Body of pancreas (tissue), 4 donors: ENCODE measurements at places on chromosomes 3 and 15.

DNA sequence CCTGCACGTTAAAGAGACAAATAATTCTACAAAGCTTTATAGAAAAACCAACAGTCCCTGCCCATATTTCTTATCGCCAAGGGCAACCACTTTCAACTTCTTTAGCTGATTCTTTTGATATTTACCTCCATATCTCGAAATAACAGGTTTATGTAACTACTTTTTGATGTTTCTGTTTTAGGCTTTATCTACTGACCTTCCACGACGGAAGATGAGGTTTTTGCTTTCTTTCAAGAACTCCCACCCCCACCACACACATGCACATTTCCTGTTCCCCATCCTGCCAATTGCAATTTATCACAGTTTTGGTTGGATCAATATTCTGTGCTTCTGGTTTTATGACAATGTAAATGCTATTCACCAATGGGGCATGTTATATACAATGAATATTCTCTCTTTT, 330.4 kb upstream of the ICE2 start:
- H3K27ac ChIP-seq, result no peak overlapping the region
- no peaks in the 10 kb centered on the region for H3K4me1 ChIP-seq
- no peak overlapping the region for H3K4me3 ChIP-seq
- no peak for DNase-seq
- no peaks in the 10 kb centered on the region for H3K36me3 ChIP-seq

- no peaks in the 10 kb centered on the region for H3K36me3 ChIP-seq
- DNase-seq, result no peak
- no peaks in the 10 kb centered on the region for H3K27me3 ChIP-seq
- H3K4me3 ChIP-seq, result no peak overlapping the region
- no peak overlapping the region for H3K27ac ChIP-seq
- H3K4me1 ChIP-seq, result no peaks in the 10 kb centered on the region
These were observed 515.9 kb downstream of the GBE1 start for GRCh38 chr3:81245501-81245900.

GRCh38 chr3:42780892-42781700, 8.0 kb upstream of the CCDC13 start:
- DNase-seq, result peak; percentile 48

DNA sequence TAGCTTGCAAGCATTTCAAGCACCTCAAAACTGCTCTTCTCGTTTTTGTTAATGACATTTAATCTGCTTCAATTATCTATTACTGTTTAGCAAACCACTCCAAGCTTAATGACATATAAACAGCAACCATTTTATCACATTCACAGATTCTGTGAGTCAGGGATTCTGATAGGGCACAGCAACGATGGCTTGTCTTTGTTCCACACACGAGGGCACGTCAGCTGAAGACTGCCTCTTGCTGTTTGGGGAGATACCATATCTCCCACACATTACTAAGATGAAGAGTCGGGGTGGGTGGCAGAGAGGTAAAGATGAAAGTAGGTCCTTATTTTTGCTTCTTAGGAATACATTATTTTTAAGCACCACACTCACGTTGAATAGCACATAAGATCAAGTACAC, 19.3 kb downstream of the CPOX start:
- no peaks in the 10 kb centered on the region for H3K4me1 ChIP-seq

GRCh38 chr15:101187820-101188636, 63.8 kb downstream of the CHSY1 start:
- H3K36me3 ChIP-seq, result no peaks in the 10 kb centered on the region
- peaks cover 14% of the 10 kb centered on the region for H3K4me1 ChIP-seq
- no peaks in the 10 kb centered on the region for H3K27me3 ChIP-seq
- no peak overlapping the region for H3K4me3 ChIP-seq
- H3K27ac ChIP-seq, result peak overlapping the region; percentile 8
- DNase-seq, result no peak

DNA sequence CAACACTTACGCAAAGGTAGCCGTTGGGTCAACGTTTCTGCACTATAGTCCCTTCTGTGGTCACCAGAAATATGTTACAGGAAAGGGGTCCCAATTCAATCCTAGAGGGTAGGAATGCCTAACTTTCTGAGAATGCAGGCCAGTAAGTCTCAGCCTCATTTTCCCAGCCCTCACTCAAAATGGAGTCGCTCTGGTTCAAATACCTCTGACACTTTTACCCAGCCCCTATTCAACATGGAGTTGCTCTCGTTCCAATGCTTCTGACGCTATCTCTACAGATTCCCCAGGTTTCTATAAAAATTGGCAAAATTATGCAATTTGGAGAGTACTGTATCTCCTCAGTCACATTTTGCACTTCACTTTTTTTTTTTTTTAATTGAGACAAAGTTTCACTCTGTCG, 39.7 kb downstream of the ZNF445 start:
- no peak overlapping the region for H3K27ac ChIP-seq
- H3K4me1 ChIP-seq, result peaks cover 18% of the 10 kb centered on the region
- no peaks in the 10 kb centered on the region for H3K36me3 ChIP-seq
- H3K4me3 ChIP-seq, result no peak overlapping the region

DNA sequence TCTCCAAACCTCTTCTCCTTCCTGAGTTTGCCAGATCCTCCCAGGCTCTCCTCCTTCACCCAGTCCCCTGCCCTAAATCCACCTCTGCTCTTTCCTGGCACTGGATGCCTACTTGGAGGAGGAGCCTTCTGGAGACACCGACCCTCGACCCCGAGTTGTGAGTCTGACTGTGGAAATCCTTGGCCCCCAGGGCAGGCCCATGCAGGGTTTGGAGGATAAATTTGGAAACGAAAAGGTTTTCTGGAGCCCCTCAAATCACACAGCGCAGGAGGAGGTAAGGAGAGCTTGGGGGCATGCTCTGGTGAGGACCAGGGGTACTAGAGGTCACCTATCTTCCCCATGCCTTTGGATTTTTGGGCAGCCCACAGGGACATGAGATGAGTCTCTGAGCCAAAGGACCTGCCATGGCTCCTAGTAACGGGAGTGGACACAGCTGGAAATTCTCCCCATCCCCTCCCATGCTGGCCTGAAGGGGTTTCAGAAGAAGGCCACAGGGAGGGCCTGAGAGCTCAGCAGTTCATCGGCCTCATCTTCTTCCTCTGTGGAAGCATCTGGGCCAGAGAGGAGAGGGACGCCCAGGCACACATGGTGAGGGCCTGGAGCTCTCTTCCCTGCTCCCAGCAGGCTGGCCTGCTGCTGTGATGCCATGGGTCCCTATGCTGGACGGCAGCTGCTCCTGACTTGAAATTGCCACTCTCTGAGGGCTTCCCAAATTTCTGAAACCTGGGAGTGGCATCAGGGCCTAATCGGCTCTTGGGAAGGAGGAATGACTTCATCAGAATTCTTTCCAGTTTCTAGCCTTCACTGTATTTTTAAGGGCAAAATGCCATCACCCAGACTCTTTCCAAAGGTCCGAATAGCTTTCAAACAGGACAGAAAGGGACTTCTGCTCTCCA, 68.6 kb upstream of the ITGA11 start:
- no peak overlapping the region for H3K4me3 ChIP-seq
- H3K27ac ChIP-seq, result no peak overlapping the region
- no peaks in the 10 kb centered on the region for H3K27me3 ChIP-seq
- H3K4me1 ChIP-seq, result no peaks in the 10 kb centered on the region
- H3K36me3 ChIP-seq, result no peaks in the 10 kb centered on the region

- H3K36me3 ChIP-seq, result no peaks in the 10 kb centered on the region
- H3K4me3 ChIP-seq, result no peak overlapping the region
- no peaks in the 10 kb centered on the region for H3K27me3 ChIP-seq
- no peak overlapping the region for H3K27ac ChIP-seq
These were observed 69.1 kb upstream of the SEC13 start for GRCh38 chr3:10389995-10390394.

- H3K27me3 ChIP-seq, result no peaks in the 10 kb centered on the region
- H3K4me3 ChIP-seq, result no peak overlapping the region
- DNase-seq, result peak; percentile 72
- H3K36me3 ChIP-seq, result no peaks in the 10 kb centered on the region
- H3K27ac ChIP-seq, result peak overlapping the region; percentile 62
These were observed 9.0 kb downstream of the C2CD4A start for GRCh38 chr15:62075595-62076277.

- H3K27me3 ChIP-seq, result no peaks in the 10 kb centered on the region
- DNase-seq, result no peak
- no peaks in the 10 kb centered on the region for H3K36me3 ChIP-seq
- no peak overlapping the region for H3K4me3 ChIP-seq
- H3K4me1 ChIP-seq, result no peaks in the 10 kb centered on the region
These were observed 11.2 kb upstream of the ATP13A3 start for GRCh38 chr3:194497799-194498575.

DNA sequence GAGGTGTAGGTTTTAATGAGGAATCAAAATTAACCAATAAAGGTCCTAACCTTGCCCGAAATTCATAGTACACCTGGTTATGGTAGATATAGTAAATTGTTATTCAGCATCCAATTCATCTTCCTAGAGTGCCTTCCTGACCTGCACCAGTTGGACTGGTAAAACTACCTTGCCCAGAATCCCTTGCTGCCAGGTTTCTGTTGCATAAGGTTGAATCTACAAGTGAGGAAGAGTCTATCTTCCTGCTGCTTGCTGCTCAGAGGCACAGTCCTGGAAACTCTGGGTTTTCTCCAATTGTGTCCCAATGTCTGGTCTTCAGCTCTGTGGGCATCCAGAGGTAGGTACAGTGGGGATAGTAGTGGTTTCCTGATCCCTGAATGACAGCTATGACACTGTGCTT, 17.3 kb downstream of the CCDC54 start:
- no peak overlapping the region for H3K4me3 ChIP-seq
- no peak for DNase-seq

- H3K27me3 ChIP-seq, result no peaks in the 10 kb centered on the region
- DNase-seq, result no peak
- no peaks in the 10 kb centered on the region for H3K4me1 ChIP-seq
- H3K36me3 ChIP-seq, result no peaks in the 10 kb centered on the region
- H3K27ac ChIP-seq, result no peak overlapping the region
These were observed 8.3 kb downstream of the TRIM42 start for GRCh38 chr3:140686128-140686527.

DNA sequence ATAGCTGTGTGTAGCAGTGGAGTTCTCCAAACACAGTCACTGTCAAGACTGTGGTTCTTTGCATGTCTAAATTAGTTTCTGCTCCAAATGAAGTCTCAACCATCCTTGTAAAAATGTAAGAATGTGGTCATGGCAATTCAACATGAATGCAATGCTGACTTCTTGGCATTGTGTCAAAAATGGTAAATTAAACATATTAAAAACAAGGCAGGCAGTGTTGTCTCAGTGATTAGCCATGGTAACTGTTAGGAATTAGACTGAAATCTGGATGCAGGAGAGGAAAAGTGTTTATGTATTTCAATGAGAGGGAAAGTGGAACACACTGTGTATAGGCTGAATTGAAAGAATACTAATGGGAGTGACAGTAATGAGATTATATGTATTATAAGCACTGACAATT, 597.2 kb downstream of the EDEM1 start:
- H3K27ac ChIP-seq, result no peak overlapping the region
- DNase-seq, result no peak
- H3K36me3 ChIP-seq, result no peaks in the 10 kb centered on the region
- no peaks in the 10 kb centered on the region for H3K4me1 ChIP-seq

DNA sequence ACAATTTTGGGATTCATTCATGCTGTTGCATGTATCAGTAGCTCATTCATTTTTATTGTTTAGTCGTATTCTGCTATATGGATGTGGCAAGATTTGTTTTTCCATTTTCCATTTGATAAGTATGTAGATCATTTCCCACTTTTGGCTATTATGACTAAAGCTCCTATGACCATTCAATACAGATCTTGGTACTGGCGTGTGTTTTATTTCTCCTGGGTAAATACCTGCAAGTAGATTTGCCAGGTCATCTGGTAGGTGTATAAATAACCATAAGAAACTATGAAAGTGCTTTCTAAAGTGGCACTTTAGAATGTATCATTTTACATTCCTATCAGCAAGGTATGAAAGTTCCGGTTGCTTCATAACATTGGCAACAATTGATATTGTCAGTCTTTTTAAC, 124.6 kb downstream of the TNIK start:
- no peaks in the 10 kb centered on the region for H3K27me3 ChIP-seq
- no peaks in the 10 kb centered on the region for H3K36me3 ChIP-seq
- peaks cover 59% of the 10 kb centered on the region for H3K4me1 ChIP-seq
- H3K27ac ChIP-seq, result peak overlapping the region; percentile 71
- no peak for DNase-seq

GRCh38 chr15:54082836-54083492, 104.7 kb downstream of the UNC13C start:
- peaks cover 6% of the 10 kb centered on the region for H3K27me3 ChIP-seq
- H3K27ac ChIP-seq, result no peak overlapping the region

- no peak for DNase-seq
- H3K27ac ChIP-seq, result no peak overlapping the region
- H3K27me3 ChIP-seq, result no peaks in the 10 kb centered on the region
- H3K4me3 ChIP-seq, result no peak overlapping the region
- no peaks in the 10 kb centered on the region for H3K4me1 ChIP-seq
These were observed 30.5 kb downstream of the ACAN start for GRCh38 chr15:88833731-88834100.

GRCh38 chr3:177405191-177405672, 207.9 kb upstream of the TBL1XR1 start:
- no peak for DNase-seq
- H3K27me3 ChIP-seq, result no peaks in the 10 kb centered on the region
- no peak overlapping the region for H3K4me3 ChIP-seq
- no peaks in the 10 kb centered on the region for H3K36me3 ChIP-seq

GRCh38 chr15:78034495-78035191, 42.9 kb downstream of the TBC1D2B start:
- H3K4me3 ChIP-seq, result no peak overlapping the region
- peak; percentile 68 for DNase-seq
- no peaks in the 10 kb centered on the region for H3K36me3 ChIP-seq
- H3K4me1 ChIP-seq, result peaks cover 34% of the 10 kb centered on the region
- H3K27ac ChIP-seq, result peak overlapping the region; percentile 57

- no peaks in the 10 kb centered on the region for H3K27me3 ChIP-seq
- no peaks in the 10 kb centered on the region for H3K36me3 ChIP-seq
- H3K27ac ChIP-seq, result no peak overlapping the region
- no peak overlapping the region for H3K4me3 ChIP-seq
These were observed 244.8 kb upstream of the TPRG1 start for GRCh38 chr3:188926741-188927511.

DNA sequence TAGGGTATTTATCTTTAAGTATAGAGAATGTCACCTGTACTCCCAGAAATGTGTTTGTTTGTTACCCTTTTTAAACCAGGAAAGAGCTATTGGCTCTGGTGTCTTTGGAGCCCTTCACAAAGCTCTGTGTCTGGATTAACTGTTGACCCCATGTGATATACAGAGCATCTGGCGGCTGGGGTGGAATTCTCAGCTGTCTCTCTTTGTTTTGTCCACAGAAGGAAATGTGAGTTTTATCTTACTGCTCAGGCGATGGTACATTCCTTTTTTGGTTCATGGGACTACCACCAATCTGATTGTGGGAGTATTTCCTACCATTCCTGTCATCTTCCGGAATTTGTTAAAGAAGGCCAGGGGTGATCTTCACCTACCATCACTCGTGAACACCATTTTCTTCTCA, 120.3 kb downstream of the AKAP13 start:
- H3K27me3 ChIP-seq, result no peaks in the 10 kb centered on the region
- H3K4me1 ChIP-seq, result peaks cover 22% of the 10 kb centered on the region
- H3K27ac ChIP-seq, result no peak overlapping the region
- no peak overlapping the region for H3K4me3 ChIP-seq
- no peaks in the 10 kb centered on the region for H3K36me3 ChIP-seq

- H3K4me1 ChIP-seq, result no peaks in the 10 kb centered on the region
- no peaks in the 10 kb centered on the region for H3K27me3 ChIP-seq
- no peaks in the 10 kb centered on the region for H3K36me3 ChIP-seq
- H3K4me3 ChIP-seq, result no peak overlapping the region
These were observed 112.9 kb downstream of the FHIT start for GRCh38 chr3:61138401-61138800.

- no peaks in the 10 kb centered on the region for H3K27me3 ChIP-seq
- DNase-seq, result no peak
- H3K4me3 ChIP-seq, result no peak overlapping the region
- H3K36me3 ChIP-seq, result no peaks in the 10 kb centered on the region
These were observed 195.4 kb downstream of the GOLGA6L6 start for GRCh38 chr15:20346082-20346805.
